ENCODE measurements at places on chromosomes 2 and 18.

DNA sequence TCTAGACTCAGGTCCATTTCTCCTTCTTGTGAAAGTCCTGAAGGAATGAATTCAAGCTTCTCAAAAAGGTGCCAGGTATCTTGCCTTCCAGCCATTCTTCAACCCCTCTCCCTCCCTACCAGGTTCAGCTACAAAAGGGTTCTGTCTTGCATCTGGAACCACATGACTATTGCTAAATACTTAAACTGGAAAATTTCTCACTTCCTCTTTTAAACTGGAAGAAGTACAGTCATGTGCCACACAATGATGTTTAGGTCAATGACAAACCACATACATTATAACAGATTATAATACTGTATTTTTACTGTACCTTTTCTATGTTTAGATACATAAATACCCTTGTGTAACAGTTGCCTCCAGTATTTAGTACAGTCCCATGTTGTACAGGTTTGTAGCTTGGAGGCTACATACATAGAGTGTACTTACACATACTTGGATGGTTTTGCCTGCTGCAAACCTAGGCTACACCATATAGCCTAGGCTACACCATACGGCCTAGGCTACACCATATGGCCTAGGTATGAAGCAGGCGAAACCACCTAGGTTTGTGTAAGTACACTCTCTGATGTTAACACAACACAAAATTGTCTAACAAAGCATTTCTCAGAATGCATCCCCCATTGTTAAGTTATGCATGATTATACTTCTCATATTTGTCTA is 142.0 kb upstream of the DNMT3A start:
- no peak for DNase-seq

- no peak for DNase-seq
Measured at GRCh38 chr2:156088587-156088986, 243.9 kb downstream of the NR4A2 start.

GRCh38 chr2:178191004-178191508 is 3.3 kb upstream of the OSBPL6 start:
- DNase-seq = no peak

DNA sequence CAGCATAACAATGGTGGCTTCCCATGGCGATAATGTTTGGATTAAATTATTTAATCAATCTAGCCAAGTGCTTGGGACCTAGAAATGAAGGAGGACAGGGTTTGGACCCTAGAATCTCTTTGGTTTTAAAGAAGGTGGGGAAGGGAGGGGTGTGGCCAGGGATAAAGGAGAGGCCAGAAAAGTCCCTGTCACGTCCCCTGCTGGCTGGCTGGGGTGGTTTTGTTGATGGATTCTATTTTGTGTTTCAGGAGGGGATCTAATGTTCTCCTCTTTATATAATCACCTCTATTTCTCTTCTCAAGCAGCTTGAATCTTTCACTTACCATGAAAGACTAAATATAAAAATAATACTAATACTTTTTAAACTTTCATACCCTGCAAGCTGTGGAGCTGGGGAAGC is 52.6 kb upstream of the GALR1 start:
- no peak for DNase-seq

GRCh38 chr18:63187791-63188460 is 131.6 kb downstream of the BCL2 start:
- DNase-seq = no peak

GRCh38 chr2:221402072-221402471 is 170.0 kb downstream of the EPHA4 start:
- no peak for DNase-seq

DNA sequence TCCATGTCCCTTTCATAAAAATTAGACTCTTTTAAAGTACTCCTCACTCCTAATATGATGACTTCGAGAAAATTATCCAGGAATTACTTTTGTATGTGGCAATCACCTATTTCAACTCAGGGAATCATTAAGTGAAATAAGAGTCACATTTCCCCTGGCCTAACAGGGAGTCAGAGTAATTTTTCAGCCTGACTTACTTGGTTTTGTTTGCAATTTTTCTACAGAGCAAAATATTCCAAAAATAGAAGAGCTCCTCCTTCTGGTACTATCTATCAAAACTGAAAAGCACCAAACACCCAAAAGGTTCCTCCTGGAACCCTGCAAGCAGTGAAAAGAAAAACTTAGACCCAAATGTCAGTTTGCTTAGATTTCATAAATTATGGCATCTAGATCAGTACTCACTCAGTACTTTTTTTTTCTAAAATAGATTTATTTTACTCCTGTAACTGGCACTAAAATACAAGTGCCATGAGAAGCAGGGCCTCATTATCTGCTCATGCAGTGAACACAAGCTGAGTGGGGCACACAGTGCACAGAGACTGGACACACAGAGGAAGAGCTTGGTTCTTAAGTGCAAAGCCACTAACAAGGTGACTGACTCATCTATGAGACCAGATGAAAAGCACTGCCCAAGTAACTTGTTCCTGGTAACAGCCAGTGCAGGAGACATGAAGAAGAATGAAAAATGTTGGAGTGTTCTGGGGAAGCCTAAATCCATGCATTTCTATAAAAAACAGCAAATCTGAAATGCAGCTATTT is 28.7 kb downstream of the ACAA2 start:
- no peak for DNase-seq

DNA sequence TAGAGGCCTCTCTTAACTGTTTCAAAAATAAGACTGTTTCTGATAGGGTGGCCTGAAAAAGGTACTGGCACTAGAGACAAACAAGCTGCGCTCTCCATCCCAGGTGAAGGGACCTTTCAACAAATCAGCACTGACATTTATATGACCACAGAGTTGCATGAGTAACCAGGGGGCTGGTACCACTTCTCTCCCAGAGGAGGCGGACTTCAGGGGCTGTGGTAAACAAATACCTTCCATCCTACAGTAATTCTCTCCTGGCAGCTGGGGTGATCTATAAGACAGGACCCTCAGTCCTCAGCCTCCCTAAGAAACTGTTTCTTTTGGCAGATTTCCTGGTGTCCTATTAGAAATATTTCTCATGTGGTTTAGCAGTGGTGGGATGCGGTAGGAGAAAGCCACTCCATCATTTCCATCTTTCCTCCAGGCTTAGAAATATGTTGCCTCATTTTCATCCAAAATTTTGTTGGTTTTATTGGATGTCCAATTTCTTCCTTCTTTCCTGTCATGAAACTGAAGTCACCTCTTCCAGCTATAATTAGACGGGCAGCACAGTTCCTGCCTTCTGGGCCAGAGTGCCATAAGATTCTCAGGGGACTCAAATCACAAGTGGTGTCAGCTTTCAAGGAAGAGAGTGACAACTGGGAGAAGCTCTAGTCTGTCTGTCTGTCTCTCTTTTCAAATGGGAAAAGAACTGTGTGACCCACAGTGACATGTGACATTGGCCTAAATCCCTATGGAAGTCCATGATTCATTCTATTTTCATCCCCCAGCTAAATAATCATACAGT is 96.4 kb downstream of the CYRIA start:
- no peak for DNase-seq

DNA sequence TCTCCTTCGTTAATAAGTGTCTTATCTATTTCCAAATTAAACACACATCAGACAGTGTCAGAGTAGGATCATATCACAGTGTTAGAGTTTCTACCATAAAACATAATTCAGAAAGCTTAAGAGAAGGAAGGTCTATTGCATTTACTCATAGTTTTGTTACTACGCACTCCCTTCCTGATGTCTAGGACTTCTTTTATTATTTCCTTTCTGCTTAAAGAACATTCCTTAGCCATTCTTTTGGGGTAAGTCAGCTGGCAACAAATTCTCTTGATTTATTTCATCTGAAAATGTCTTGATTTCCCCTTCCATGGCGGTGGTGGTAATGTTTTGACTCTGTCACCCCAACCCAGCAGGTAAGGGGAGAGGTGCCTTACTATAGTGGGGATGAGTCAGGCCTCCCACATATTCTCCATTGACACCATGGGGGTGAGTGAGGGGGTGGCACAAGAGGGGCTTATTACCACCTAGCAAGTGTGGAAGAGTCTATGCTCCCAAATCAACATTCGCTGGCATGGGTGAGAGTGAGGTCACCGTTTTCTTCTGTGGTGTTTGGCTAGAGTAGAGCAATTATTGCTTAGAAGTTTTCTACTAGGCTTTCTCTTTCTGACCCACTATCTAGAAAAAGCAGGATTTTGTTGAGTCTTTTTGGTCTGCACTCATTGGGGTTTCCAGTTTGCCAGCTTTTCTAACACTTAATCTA is 29.9 kb downstream of the ABCB11 start:
- no peak for DNase-seq

GRCh38 chr2:217521820-217522219 is 481.0 kb downstream of the TNS1 start:
- no peak for DNase-seq

- DNase-seq = no peak
Measured at GRCh38 chr2:73067043-73067442, 4.5 kb downstream of the SFXN5 start.

DNA sequence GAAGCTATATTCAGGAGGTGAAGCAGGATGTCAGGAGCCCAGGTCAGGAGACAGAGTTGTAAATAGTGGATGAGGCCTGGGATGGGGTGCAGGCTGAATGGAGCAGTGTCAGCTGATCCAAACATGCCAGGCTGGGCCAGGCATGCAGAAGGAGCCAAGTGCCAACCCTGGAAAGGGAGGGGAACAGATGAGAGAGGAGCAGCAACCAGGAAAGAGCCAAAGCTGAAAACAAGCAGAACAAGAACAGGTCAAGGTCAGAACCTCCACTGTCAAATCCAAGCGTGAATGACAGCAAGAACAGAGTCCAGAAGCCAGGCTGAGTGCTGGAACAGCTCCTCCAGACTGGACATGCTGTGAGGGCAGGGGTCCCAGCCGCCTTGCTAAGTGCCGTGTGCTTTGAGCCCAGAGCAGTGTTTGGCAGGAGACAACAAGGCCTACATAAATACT is 49.2 kb upstream of the PPP1CB start:
- DNase-seq = no peak

DNA sequence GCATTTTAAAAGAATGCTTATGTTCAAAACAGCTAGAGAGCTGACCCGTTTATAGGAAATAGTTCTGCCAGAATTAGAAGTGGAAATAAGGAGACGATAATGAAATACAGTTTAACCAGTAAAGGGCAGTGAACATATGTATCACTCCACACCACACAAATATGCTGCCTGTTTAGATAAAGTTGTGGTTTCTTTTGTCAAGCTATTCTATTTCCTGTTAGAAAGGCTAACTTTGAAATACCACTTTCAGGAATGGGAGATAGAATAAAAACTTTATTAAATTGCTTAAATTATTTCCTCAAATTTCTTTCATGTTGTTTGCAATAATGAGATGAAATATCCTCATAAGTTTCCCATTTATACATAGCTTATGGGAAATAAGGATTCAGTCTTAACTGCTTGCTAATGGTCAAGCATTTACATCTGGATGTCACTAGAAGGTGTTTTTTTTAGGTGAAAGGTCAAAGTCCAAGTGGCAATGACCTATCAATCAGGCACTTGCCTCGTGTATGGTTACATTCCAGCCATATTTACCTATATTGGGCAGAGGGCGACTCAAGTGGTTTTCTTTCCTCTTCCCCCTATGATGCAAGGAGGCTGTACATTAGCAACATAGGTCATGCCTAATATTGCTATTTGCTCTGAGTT is 148.9 kb downstream of the ZEB2 start:
- DNase-seq = no peak

DNA sequence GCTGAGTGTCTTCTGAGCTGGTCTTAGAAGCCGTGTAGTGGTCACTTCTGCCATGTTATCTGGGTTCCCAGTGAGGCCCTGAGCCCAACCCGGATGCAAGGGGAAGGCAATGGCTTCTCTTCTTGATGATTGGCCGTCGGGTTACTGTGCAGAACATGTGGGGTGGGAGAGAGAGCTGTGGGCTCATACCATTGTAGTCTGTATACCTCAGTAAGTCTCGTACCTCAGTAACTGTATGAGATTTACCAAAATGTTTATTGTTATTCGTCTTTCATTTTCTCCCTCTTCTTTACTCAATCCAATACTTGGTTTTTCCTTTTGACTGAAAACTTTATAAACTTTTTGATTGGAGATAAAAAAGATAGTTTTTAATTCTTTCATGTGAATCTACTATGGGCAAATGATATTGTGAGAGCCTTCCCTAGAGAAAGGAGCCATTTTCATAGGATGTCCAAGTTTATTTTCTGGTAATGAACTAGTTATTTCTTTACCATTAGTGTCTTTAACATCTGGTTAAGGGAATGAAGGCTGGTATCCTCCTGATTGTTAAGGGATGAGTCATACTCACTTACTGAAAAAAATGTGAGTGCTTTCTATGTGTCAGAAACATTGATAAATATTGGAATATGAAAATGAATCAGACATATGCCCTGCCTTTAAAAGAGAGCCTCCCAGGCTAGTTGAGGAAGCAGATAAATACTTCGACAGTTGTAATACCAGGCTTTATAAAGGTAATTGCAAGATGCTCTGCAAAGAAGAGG is 129.9 kb downstream of the PRPF40A start:
- DNase-seq = no peak

GRCh38 chr18:57466745-57467409 is 31.7 kb downstream of the ONECUT2 start:
- no peak for DNase-seq

- DNase-seq = no peak
Measured at GRCh38 chr18:22726469-22726868, 206.7 kb upstream of the RBBP8 start.

DNA sequence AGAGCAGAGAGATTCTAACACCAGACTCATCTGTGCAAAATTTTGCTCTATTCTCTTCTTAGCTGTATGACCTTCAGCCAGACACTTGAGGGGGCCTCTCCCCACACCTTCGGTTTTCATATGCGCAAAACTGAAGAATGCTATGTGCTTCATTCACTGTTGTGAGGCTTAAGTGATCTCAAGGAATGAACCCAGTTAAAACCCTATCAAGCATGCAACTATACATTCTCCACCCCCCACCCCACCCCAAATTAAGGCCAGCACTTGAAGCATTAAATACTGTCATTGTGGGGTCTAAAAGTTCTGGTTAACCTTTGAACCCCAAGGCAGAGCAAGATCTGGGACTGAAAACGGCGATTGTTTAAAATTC is 10.0 kb downstream of the PCARE start:
- no peak for DNase-seq

GRCh38 chr2:6498841-6499240 is 366.9 kb downstream of the CMPK2 start:
- DNase-seq = no peak

GRCh38 chr2:242034996-242035814 is 165.7 kb downstream of the RTP5 start:
- DNase-seq = no peak

GRCh38 chr2:191582355-191582754 is 95.6 kb upstream of the NABP1 start:
- DNase-seq = no peak

- no peak for DNase-seq
Measured at GRCh38 chr2:88838165-88838635, 146.7 kb downstream of the RPIA start.

- DNase-seq = no peak
Measured at GRCh38 chr18:41940506-41941215, 14.4 kb upstream of the PIK3C3 start.

DNA sequence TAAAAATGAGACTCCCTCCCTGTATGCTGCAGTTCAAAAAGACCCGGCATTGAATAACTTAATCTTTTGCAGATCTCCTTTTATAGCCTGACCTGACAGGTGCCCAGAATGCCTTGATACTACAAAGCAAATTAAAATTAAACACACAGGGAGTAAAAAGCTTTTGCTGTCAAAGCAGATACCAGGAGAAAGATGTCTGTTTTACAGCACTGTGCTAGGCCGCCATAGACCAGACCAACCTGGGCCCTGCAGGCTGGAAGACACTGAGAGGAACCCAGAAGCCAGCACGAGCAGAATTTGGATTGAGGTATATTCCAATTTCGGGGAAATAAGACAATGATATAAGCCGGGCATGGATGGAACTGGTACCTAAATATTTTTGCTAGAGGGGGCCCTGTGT is 602.8 kb upstream of the SOX11 start:
- DNase-seq = no peak

GRCh38 chr2:14717131-14717530 is 84.6 kb downstream of the LRATD1 start:
- DNase-seq = no peak

Measured in stimulated activated CD4-positive, alpha-beta T cell treated with anti-CD3 and anti-CD28 coated beads, Interleukin-2, amount 100 ng/mL, for 4 hours (primary cell).